ENCODE measurements at places on chromosomes 7 and 10.

DNA sequence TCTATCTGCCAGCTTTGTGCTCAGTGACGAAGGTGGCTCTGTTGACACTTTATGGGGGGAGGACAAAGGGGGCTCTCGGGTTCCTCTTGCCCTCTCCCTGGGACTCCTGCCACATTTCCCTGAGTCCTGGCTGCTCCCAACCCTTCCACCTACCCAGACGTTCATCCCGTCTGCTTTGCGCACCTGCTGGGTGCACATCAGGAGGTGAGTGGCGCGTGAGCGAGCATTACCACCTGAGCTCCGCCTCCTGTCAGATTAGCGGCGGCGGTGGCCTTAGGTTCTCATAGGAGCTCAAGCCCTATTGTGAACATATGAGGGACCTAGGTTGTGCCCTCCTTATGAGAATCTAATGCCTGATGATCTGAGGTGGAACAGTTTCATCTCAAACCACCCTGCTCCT lies 137.2 kb downstream of the DYNC2I1 start:
- DNase-seq: no peak

GRCh38 chr10:83310688-83311087 lies 828.6 kb upstream of the GHITM start:
- no peak for DNase-seq

DNA sequence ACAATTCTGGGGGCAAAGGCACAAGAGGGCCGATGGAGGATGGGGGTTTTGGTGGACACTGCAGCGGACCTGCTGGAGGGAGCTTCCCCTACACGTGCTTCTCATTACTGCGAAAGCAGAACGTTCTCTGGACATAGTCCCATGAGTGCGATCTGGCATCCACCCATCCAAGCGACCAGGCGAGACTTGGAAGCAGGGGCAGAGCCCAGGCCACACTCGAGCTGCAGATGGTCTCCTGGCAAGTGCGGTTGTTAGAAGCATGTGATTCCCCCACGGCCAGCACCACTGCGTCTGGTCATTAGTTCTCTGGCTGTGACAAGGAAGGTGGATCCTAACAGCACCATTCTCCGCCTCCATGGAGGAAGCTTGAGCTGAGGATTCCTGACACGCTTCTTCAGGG lies 118.4 kb upstream of the TCERG1L start:
- no peak for DNase-seq

DNA sequence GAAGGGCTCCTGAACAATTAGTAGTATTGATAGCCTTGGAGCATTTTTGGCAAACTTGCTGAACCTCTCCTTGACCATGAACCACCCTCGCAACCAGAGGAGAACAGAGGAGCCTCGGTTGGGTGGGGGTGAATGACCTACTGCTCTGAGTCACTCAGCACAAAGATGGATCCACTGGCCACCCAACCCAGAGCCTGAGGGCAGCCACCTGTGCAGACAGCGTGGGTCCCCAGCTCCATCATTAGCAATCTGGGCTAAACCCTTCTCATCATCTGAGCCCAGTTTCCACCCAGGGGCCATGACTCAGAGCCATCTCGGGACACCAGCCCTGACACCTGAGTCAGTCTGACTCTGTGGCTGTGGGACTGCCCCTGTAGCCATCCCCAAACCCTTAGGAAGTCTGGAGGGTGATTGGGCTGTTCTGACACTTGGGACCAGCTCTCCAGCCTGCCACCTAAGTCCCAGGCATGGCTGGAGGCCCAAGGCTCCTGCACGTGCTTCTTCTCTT lies 171.8 kb upstream of the GPR26 start:
- no peak for DNase-seq

DNA sequence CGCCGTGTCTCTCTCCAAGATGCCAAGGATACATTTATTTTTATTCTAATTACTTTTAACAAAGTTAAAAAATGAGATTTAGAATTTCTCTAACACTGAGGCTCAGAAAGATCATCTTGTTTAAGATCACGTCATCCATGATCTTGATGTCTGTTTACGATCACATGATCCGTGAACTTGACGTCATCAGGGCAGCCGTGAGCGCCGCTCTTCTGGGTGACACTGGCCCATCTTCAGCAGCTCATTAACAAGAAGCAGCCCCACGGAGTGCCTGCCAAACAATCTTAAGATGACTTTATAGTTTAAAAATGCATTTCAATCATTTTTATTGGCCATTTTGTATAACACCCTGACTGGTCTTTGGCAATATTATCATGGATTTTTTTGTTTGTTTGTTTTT lies 291.1 kb upstream of the PRKCQ start:
- DNase-seq: no peak

GRCh38 chr10:2744547-2745200 lies 322.7 kb upstream of the PFKP start:
- DNase-seq: no peak

DNA sequence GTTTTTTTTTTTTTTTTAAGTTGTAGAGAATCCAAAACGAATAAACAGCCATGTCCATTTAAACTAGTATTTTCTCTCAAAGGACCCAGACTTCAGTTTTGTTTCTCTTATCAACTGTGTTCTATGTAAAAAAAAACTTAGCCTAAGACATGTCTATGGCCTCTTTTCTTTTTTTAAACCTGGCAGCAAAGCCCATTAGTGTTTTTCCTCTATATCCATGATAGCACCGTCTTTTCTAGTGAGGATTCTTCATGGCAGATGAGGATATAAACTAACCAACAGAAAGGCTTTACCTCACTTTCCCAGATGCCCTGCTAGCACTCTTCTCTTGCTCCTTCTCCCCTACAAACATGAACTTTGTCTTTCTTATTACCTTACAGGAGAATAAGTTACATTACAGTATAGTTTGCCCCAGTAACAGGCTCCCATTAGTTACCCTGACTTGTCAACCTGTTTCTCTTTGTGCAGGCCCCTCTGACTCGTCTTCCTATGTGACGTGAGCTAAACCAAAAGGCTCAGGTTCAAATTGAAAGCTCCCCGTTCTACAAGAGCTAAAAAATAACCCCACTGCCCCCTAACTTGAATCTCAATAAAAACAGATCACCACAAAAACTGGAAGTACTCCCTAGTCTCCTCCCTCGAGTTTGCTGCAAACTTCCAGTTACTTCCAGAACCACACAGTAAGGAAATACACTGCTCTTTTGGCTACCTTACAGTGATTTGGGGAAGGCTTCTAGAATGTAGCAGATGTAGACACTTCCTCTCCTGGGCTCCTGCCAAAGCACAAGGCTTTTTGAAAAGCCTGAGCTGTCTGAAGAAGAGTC lies 20.1 kb downstream of the P4HA1 start:
- no peak for DNase-seq

- no peak for DNase-seq
Measured at GRCh38 chr10:34337917-34338316, 477.2 kb downstream of the PARD3 start.

DNA sequence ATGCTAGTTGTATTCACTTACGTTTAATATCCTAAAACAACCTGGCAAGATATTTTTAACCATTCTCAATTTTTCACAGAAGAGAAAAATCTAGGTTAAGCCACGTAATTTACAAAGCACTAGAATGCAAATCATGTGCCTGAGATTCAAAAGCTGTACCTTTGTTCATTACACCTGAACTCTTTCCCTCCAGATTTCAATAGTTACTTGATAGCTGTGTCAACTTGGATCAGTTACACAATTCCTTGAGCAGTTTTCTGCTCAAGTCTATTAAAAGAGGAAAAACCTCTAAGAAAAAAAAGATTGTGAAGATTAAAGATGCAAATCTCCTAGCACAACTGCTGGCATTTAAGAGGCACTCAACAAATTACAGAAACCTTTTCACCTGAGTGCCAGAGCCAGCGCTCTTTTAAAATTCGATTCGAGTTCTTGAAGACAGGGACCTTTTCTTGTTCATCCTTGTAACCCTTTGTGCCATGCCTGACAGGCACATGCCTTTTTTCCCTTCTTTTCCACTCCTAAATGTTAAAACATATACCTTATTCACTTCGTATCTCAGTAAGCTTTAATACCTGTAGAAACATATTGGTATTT lies 886 bp downstream of the NSUN6 start:
- no peak for DNase-seq

DNA sequence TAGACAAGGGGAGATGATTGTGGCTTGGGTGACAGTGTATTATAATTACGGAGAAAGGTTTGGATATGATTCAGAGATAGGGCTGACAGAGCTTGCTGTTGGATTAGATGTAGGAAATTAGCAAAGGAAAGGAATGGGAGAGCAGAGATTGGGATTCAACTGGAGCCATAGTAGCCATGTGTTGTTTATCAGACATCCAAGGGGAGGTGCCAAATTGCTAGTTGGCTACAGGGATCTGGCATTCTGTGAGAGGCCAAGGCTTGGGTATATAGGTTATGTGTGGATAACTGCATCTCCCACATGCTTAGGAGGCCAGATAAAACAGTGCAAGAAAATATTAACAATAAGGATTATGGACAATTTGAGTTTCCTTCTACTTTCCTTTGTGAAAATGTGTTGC lies 34.9 kb downstream of the CSGALNACT2 start:
- no peak for DNase-seq

GRCh38 chr7:32335107-32335506 lies 155.1 kb downstream of the LSM5 start:
- DNase-seq: no peak

DNA sequence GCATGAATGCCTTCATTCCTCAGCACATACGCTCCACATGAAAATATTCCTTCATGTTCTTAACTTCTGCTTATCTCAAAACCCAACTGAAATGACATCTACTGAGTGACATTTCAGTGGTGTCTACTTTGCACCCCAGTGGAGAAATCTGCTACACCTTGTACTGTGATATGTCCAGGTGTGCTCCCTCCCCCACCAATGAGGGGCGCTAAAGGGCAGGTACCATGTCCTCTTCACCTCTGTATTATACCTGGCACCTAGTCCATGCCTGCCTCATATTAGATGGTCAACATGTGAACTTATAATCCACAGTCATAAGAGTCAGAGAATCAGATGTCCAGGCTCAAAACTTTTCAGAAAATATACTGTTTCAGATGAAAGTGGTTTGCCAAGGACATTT lies 2.1 kb downstream of the PAXIP1 start:
- DNase-seq: no peak

DNA sequence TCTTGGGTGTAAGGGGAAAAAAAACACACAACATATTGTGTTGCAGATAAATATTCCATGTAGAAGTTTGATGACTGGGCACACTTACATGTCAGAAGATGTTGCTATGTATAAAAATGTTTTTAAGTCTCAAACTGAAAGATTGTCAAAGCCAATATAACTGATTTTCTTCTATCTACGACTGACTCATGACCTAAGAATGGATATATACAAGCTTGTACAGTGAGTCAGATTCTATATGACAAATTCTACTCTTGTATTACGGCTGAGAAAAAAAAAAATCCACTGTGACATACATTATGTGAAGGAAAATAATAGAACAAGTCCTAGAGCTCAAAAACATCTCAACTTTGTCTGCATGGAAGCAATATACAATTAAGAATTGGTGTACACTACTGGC lies 343.0 kb upstream of the PCDH15 start:
- no peak for DNase-seq

- peak; percentile 12 for DNase-seq
Measured at GRCh38 chr10:131743190-131744151, 157.3 kb upstream of the PPP2R2D start.

- no peak for DNase-seq
Measured at GRCh38 chr10:72709041-72709440, 17.1 kb downstream of the MCU start.

DNA sequence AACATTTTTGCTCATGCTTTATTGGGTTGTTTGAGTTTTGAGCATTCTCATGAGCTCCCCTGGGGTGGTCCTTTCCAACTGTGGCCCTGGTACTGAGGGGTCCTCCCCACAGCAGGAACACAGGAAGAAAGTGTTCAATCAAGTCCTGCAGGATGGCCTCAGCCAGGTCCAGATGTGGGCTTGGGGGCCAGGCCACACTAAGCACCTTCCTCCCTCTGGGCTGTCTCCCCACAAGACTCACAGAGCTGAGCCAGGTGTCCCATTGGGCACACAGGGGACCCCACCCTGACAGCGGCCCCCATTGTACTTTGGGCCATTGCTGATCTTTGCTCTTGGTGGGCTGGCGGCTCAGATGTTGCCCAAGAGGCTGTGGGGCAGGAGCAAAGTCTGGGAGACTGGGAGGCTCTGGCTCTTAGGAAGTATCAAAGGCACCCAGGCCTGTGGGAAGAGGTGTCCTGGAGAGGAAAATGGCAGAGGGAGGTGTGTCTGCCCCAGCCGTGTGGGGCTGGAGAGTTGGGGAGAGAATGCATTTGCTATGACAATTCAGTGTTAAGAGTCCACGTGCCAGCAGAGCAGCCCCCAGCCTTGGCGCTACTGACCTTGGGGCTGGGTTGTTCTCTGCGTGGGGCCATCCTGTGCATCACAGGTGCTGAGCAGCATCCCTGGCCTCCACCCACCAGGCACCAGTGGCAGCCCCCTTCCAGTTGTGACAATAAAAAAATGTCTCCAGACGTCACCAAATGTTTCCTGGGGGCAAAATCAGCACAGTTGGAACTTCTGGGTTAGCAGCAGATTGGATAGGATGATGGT lies 17.8 kb downstream of the SCART1 start:
- no peak for DNase-seq

GRCh38 chr10:1643161-1643907 lies 94.0 kb downstream of the ADARB2 start:
- DNase-seq: no peak

DNA sequence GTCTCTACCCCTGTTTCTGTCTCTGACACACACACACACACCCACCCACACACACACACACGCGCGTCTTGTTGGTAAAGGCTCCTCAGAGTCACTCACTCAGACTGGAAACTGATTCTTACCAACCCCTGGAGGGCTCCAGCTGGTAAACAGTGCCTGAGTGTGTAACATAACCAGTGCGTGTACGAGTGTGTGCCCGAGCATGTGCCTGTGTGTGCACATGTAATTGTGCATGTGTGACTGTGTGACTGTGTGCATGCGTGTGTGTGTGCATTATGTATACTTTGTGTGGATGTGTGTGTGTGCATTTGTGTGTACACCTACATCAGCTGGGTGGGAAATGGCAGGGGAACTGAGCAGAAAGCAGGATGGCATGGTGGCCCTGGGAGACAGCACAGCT lies 317.1 kb downstream of the WDR37 start:
- no peak for DNase-seq

GRCh38 chr10:125984865-125985495 lies 88.6 kb downstream of the FANK1 start:
- DNase-seq: no peak

- DNase-seq: no peak
Measured at GRCh38 chr10:13414855-13415254, 66.8 kb upstream of the SEPHS1 start.

DNA sequence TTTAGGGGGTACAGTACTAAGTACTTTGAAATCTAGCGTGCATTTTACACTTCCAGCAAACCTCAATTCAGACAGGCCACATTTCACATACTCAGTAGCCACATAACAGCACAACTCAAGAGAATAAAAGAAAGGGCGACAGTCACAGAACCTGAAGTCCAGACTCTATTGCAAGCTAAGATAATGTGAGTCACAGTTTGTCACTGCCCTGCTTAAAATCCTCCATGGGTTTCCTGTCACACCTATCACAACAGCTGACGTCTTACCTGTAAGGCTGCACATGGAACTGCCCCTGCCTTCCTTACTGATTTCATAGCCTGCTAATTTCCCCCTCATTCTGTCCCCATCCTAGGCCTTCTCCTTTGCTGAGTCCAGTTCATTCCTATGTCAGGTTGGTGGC lies 16.1 kb upstream of the CDK14 start:
- DNase-seq: no peak
